Left kidney (tissue), 8 donors: ENCODE measurements at places on chromosomes 7 and 10.

GRCh38 chr10:58237014-58237834, 30.5 kb downstream of the IPMK start:
- DNase-seq: no peak

DNA sequence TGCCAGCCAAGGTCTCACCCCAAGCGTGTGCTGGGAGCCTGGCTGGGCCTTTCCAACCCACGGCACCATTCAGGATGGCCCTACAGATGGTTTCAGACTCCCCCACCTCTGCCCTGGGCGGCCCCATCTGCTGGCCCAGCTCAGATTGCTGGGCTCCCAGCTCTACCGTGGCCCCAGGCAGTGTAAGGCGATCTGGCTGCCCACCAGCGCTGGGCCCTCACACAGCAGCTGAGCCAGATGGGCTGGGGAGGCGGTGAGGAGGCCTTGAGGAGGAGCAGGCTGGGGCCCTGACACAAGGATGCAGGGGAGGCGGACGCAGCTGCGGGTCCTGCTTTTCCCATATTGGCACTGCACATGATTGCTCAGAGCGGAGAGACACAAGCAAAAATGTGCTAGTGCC, 162.8 kb downstream of the NRF1 start:
- DNase-seq: no peak

DNA sequence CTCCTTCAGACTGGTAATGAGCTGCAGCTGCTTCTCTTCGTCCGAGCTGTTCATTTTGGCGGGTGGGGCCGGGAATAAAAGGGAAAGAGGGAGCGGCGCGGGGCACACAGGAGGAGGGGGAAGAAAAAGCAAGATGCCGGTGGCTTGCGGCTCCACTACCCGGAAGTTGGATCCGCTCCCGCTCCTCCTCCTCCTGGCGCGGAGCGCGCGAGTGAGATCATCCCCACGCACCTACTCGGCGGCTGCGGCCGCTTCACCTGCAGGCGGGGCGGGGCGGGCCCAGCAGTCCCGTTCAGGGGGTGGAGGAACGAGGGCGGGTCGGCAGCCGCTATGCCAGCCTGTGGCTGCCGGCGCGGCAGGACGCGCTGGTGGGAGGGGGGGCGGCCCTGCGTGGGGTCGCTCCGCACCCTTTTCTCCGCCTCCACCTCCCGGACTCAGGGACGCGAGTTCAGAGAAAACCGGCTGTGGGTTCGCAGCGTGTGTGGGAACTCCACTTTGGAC, at the start of gene SHTN1:
SHTN1 (minus strand) TSS at position 162 of the 501 bp plus-strand sequence; CDS start at position 54, 108 bp downstream.
- DNase-seq: peak; percentile 41

- DNase-seq: no peak
Measured at GRCh38 chr10:121741248-121741792, 143.1 kb upstream of the FGFR2 start.

GRCh38 chr7:98872328-98872924, 2.6 kb upstream of the TMEM130 start:
- DNase-seq: no peak

- no peak for DNase-seq
Measured at GRCh38 chr7:108017776-108018151, 14.8 kb upstream of the LAMB1 start.

DNA sequence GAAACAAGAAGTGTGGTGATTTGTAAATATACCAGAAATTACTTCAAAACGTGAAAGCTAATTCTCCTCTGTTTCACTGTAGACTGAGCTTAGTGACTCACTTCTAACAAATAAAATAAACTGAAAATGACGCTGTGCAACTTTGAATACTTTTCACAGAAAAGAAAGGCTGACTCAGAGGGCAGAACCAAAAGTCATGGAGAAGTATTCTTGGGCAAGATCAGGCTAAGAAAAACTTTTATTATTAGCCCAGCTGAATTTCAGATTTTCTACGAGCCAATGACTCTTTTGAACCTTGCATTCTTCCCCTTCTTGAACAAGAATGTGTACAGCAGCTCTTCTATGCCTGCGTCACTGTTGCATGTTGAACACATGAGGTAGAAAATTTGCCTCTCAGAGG, 527.3 kb upstream of the GHITM start:
- no peak for DNase-seq

GRCh38 chr10:125505648-125506047, 177.3 kb downstream of the TEX36 start:
- no peak for DNase-seq

DNA sequence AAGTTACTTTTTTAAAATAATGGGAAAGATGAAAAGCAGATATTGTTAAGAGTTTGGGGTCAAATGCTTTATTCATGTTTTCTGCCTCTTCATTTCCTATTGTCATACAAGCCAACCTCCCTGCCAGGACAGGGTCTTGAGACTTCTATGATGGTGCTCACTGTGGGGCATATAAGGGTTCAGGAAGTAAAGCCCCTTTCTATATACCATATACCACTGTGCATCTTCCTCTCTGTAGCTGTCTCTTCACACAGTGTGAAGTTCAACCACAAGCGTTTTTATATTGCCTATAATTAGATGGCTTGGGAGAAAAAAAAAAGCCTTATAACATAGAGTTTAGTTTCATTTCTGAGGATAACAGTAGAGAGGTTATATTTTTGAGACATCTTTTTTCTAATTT, 389.8 kb upstream of the SORCS1 start:
- no peak for DNase-seq

GRCh38 chr7:96415293-96415940, 93.5 kb upstream of the SLC25A13 start:
- DNase-seq: no peak

DNA sequence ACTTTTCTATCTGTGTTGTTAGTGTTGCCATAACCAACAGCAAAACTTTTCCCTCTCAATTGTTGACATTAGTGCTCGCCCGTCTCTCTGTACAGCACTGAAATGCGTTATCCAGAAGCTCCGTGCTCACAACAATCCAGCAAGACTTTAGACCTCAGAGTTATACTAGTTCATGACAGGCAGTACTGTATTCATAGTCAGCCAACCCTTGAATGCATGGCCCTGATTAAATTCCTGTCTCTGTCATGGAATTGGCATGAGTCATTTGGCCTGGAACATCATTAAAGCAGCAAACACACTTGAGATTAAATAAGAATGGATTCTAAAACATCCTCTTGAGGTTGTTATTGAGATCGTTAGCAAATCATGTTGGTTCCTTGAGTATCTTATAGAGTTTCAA, 405.5 kb upstream of the C7orf33 start:
- DNase-seq: no peak

GRCh38 chr7:91875851-91876250, 4.7 kb downstream of the MTERF1 start:
- no peak for DNase-seq

DNA sequence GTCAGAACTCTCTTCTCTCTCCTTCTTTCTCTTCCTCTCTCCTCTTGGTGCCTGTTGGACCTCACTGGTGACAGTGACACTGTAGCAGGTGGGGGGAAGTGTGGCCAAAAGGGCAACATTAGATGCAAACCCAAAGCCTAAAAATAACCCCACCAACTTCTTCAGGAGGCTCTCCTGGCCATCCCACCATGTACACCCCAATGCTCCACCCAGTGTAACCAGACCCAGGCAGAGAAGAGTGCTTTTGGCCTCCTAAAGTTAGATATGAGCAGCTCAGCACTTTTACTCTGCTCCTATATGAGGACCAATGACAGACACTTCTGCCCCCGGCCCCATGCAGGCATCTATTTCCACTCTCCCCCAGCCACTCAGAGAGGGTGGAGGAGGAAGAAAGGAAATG, 5.5 kb downstream of the MYOZ1 start:
- DNase-seq: no peak

- DNase-seq: no peak
Measured at GRCh38 chr10:97039538-97040247, 146.1 kb downstream of the SLIT1 start.

DNA sequence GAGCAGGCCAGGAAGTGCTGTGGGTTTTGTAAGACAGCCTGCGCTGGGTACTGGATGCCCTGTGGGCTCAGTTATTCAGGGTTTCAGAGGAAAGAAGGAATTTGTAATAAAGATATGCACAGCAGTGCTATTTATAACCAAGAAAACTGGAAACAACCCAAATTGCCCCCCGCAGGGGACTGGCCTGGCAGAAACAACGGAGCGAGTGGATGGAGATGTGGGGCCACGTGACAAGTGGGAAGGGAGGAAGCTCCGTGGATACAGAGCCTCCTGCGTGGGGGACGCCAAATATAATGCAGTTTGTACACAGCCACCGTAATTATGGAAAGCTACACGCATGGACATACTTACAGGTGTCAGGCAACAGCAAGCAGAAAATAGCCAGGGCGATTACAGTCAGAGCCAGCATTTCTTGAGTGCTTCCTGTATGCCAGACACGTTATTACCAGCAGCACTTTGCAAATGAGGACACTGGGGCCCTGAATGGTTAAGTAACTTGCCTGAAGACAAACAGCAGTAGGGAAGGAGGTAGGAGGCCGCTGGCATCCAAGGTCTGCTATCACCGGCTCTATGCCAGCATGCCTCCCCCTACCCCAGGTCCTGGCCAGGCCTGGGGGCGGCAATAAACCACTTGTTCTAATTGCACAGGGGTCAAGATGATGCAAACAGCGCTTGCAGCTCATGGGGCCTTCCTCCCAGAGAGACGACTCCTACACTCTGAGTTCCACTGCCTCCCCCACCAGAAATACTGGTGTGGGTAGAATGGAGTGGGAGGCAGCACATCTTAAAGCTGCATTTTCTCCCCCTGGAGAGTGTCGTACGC, 8.7 kb upstream of the CAMK2B start:
- no peak for DNase-seq

- no peak for DNase-seq
Measured at GRCh38 chr10:124590216-124591122, 128.8 kb downstream of the LHPP start.

GRCh38 chr10:14592026-14592425, 182.7 kb downstream of the FAM107B start:
- DNase-seq: no peak

DNA sequence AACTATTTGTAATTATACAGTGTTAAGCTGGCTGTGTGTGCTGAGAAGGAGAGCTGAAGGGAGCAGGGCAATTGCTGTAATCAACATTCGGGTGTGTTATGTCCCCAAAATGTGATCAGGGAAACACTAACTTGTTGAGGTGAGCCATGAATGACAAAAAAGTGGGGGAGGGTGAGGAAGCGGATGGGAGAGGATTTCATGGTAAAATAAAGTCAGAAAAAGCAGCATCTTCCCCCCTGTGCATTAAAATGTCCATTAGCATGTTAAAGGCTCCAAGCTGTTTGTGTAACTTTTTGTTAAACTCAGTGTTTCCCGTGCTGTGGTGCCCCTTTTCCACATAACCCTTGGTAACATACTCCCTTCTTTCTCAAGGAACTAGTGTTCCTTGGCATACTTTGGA, 84.9 kb downstream of the ARID5B start:
- DNase-seq: no peak

DNA sequence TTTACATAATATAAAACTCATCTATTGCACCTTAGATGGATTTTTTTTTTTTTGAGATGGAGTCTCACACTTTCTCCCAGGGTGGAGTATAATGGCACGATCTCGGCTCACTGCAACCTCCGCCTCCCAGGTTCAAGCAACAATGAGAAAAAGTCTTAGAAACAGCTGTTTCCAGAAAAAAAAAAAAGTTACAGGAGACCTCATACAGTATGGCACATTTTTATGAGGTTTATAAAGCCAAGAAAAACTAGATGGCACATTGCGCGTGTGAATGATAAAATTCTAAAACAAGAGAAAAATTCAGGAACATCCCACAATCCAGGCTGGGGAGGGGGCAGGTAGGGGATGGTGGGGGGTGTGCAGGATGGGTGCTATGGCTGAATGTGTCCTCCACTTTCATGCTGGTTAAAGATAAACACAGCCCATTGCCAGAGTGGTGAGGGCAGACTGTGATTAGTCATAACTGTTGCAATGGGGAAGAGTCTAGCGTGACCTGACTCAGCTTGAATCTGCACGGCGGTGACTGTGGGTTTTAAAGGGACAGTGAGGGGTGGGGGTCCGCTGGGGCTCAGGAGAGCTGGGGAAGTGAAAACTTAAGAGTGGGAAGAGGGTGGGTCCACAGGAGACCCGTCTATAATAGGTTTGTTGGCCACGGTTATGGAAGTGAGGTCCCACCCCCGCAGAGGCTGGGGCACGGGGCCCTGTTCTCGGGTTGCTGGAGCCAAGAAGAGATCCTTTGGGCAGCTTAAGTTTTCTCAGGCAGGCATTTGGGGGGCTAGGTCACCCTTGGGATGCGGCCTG, 11.9 kb upstream of the LRRC27 start:
- DNase-seq: no peak

- DNase-seq: peak; percentile 11
Measured at GRCh38 chr7:111393011-111393754, 169.1 kb downstream of the IMMP2L start.

DNA sequence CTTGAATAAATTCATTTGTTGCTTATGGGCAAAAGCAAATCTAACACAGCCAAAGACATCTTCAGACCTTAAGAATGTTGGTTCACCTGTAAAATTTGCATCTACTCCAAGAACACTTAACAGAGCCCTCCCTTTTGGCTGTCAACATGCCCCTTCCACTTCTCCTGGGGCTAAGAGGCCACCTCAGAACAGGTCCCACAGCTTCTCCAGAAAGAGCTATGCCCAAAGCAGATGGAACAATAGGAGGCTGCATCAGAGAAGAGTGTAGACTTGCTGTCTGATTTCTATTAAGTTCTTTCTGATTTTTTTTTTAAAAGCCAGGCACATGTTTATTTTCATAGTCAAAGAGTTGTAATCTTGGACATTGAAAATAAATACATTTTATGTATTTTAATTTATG, 26.1 kb upstream of the TRIL start:
- DNase-seq: no peak

- DNase-seq: no peak
Measured at GRCh38 chr10:43127442-43127841, 10.8 kb upstream of the CSGALNACT2 start.

DNA sequence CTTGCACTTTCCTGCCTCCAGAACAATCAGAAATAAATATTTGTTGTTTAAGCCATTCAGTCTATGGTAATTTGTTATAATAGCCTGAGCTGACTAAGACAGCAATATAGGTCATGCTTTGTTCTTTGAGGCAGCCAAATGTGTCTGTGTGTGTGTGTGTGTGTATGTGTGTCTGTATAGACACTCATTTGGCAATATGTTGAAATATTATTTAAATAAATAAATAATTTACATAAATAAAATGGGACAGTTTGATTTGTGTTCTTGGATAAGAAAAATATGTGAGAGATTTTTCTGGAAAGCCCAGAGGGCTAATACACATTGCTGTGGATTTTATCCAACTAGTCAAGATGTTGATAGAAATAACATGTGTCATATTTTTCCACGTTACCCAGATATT, 140.2 kb downstream of the PTN start:
- DNase-seq: no peak

DNA sequence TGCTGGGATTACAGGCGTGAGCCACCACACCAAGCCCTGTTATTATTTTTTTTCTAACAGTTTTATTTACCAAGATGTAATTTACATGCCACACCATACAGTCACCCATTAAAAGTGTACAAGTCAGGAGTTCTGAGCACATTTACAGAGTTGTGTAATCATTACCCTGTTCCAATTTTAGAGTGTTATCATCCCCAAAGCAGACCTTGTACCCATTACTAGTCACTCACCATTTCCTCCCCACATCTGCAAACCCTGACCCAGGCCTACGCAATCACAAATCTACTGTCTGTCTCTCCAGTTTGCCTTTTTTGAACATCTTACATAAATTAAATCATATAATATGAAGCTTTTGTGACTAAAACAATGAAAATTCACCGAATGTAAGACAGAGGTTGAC, 402.9 kb upstream of the FOXK1 start:
- no peak for DNase-seq

GRCh38 chr7:841943-842342, 9.7 kb downstream of the SUN1 start:
- DNase-seq: no peak

- no peak for DNase-seq
Measured at GRCh38 chr10:17375936-17376584, 78.3 kb downstream of the ST8SIA6 start.

GRCh38 chr7:141003172-141004065, 11.3 kb downstream of the MRPS33 start:
- no peak for DNase-seq
